GM19239 (cell line): ENCODE measurements at places on chromosomes 4 and X.

DNA sequence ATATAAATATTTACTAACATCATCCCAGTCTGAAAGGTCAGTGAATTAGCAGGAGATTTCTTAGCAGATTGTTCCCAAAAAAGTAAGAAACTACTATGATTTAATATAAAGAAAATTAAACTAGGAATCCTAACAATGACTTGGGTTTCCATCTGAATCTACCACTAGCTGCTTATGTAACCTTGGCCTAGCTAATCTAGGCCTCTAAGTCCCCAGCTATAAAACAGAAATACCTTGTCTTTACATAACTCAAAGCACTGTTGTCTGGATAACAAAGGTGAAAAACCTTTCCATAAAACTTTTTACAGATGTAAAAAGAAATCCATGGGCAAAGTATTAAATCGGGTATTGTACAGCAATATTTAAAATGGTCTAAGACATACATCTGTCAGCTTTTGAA, 3.0 kb downstream of the FBXL5 start:
- DNase-seq: no peak

DNA sequence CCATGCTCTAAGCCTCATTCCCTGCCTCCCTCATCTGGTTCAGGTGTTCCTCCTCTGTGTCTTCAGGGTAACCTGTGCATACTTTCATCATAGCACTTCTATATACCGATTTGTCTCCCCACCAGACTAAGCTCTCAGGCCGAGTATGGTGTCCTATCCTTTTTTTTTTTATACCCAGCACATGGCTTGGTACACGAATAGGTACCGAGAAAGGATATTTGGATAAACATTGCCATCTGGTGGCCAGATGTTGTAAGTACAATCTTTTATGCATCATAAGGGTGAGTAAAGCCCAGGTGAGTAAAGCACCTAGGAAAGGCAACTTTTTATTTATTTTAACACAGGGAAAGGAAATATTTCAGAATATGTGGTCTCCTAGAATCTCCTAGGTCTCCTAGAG, 68.4 kb downstream of the MID2 start:
- peak; percentile 6 for DNase-seq

GRCh38 chr4:8276358-8277240, 7.0 kb downstream of the HTRA3 start:
- no peak for DNase-seq

- no peak for DNase-seq
Measured at GRCh38 chr4:149512501-149512900, 303.1 kb downstream of the IQCM start.

DNA sequence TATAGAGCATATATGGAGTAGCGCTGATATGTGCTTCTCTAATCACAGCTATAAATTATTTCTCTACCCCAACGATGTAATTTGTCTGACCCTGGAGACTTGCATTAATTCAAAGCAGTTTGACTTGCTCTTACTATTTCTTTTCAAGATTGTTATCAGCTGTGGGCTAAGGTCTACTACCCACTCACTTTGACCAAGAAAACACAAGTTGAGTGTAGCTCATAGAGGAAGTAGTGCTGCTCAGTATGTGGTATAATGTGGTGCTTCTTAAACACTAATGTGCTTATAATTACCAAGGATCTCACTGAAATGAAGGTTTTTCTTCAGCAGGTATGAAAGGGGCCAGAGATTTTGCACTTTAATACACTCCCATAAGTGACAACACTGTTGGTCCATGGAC, 70.1 kb downstream of the INPP4B start:
- no peak for DNase-seq

DNA sequence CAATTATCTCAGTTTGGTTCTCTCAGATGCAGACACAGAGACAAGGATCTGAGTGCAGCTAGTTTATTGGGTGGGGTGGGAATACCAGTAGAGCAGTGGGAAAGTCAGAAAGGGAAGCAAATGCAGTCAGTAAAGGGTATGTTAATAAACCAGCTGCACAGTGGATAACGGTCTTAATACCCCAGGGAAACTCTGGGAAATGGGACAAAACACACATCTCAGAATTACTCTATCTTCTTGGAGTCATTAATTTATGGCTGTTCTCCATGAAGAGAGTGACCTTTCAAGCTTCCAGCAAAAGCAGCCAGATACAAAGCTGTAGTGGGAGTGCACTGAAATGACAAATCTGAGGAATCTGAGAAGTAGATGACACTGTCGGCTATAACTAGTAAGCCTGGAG, 73.3 kb upstream of the NALF2 start:
- no peak for DNase-seq

GRCh38 chr4:144583658-144584057, 62.3 kb upstream of the HHIP start:
- DNase-seq: no peak

DNA sequence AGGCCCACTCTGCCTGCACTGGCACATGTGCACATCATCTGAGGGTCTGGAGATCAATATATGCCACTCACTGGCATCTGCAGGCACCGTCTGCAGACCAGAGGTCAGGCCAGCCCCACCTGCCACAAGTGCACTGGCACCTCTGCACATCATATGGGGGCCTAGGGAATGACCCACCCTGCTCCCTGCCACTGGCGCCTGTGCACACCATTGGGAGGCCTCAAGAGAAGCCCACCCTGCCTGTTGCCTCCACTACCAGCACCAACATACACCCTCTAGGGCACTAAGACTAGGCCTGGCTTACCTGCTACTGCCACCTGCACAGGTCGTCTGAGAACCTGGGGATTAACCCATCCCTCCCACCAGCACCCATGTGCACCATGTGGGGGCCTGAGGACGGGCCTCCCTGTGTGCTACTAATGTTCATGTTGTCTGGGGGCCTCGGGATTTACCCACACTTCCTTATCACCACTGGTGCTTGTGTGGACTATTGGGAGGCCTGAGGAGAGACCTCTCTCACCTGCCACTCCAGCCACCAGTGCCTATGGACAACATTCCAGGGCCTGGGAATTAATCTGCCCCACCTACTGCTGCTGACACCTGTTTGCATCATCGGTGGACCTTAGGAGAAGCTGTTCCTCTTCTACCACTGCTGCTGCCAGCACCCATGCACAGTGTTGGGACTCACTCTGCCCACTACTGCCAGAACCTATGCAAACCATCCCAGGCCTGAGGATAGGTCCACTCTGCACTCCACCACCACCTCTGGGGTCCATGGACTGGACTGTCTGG, 113.7 kb downstream of the REELD1 start:
- no peak for DNase-seq
